ENCODE measurements at places on chromosomes 1 and 21.

DNA sequence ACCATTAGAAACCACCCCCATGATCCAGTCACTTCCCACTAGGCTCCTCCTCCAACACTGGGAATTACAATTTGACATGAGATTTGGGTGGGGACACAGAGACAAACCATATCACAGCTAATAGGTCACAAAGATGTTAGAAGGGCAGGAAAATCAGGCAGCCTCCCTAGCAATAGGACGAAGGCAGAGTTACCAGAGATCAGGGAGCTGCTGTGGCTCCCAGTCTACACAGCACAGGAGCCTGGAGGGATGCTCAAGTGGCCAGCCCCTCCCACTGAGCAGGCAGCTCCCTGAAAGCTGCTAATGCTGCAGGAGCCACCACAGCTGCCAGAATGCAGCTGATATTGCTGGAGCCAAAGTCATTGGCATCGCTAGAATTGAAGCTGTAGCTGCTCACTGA lies 51.0 kb downstream of the CR1L start:
- no peak for DNase-seq

GRCh38 chr21:33325222-33326067 lies 675 bp downstream of the IFNAR1 start:
- DNase-seq: peak; percentile 61

DNA sequence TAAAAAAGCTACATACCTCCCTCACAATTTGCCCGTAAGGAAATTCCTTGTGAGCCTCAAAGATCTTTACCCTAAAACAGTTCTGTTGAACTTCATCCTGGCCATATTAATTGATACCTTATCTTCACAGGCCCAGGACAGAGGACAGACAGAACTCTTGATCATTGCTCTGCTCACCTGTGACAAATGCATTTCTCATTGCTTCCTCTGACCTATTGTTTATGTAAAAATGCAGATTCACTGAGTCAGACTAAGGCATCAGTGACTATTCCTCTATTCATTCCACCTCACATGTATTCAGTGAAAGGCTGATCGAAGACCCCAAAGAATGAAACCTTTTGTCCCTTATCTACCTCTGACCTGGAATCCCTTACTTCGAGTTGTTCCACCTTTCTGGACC lies 61.0 kb downstream of the BACH1 start:
- DNase-seq: no peak

DNA sequence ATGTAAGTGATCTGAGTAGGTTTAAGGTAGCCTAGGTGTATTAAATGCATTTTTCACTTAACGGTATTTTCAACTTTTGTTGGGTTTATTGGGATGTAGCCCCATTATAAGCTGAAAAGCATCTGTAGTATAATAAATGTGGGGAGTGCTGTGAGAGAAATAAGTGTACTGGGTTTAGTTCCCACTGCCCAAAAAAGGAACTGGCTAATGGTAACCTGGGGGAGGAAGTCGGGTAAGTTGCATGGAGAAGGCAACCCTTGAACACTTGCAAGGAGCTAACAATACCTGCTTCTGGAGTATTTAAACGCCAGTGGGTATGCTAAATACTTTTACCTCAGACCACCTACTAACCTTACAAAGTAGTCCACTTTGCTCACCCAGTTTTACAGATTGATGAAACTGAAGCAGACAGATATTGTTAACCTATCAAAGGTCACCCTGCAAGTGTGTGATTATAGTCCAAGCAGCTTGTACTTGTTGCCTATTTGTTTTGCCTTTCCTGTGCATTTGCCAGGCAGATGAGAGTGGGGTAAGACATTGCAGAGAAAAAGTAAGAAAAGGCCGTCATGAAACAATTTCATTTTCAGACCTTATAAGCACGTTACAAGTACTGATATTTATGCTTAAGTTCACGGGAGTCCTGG lies 7.6 kb upstream of the SHISA4 start:
- DNase-seq: no peak

- DNase-seq: no peak
Observed at GRCh38 chr1:87318056-87318650, 10.5 kb upstream of the LMO4 start.

- no peak for DNase-seq
Observed at GRCh38 chr1:224329484-224329841, 509 bp downstream of the NVL start.

GRCh38 chr1:109148987-109149561 lies 35.2 kb downstream of the ELAPOR1 start:
- DNase-seq: no peak

DNA sequence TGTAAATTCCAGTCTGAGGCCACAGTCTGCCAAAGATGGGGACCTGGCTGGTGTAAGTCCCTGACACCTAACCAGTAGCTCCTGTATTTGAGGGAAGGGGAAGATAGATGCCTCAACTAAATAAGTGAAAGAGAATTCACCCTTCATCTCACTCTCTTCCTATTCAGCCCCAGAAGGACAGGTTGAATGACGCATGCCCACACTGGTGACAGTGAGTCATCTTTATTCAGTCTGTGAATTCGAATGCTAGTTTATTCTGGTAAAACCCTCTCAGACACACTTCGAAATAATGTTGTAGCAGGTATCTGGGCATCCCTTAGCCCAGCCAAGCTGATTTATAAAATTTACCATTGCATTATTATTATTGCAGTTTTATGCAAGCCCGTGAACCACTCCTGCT lies 617.0 kb upstream of the PRMT6 start:
- no peak for DNase-seq

GRCh38 chr1:239587574-239588369 lies 201.4 kb downstream of the CHRM3 start:
- no peak for DNase-seq

DNA sequence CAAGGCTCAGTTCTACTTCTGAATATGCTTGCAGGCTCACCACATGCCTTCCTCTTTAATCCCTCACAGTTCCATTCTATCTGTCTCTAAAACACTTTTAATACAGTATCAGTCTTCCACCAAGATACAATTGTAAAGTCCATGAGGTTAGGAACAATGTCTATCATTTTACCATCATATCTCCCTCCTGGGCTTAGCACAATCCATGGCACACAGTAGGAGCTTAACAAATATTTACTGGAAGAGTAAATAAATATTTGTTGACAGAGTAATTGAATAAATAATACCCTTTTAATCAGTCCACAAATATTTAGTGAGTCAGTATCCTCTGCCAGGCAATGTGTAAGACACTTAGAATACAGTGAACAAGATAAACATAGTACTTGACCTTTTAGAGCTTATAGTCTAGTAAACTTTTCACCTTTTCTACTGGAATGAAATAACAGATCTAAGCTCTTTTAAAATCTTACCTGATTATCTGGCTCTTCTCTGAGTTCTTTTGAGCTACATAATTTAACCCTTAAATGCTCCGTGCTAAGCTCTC lies 12.7 kb upstream of the GADD45A start:
- no peak for DNase-seq

GRCh38 chr1:37410815-37411214 lies 63.6 kb upstream of the ZC3H12A start:
- DNase-seq: no peak

GRCh38 chr1:2380816-2381591 lies 10.3 kb downstream of the MORN1 start:
- no peak for DNase-seq

DNA sequence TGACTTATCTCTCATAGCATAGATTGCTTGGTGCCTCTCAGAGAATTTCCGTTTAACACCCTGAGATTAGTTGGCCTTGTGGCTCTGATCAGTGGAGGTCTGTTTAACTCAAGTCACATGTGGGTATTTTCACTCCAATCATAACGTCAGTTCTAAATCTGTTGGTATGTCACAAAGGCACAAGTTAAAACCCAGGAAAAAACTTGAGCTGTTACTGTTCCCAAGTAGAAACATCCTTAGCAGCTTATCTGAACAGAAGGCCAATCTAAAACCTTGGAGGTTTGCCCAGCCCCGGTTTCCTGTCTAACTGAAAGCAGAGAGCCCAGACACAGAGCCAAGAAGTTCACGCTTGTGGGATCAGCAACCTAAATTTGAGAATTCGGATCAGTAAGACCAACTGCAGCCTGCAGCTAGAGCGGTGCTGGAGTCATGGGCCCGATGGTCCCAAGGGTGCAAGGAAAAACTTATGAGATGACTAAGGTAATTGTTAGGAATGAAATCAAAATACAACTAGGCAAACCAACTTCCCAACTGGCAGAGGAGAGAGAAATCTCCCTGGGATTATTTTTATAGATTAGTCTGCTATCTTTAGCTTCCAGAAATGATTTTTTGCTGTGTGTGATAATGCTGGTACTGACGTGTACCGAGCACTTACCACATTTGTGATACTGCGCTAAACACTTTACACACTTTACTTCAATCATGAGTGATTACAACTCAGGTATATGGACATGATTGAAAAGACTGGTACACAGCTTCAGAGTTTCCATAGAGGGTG lies 90.2 kb upstream of the C1orf21 start:
- DNase-seq: peak; percentile 56

DNA sequence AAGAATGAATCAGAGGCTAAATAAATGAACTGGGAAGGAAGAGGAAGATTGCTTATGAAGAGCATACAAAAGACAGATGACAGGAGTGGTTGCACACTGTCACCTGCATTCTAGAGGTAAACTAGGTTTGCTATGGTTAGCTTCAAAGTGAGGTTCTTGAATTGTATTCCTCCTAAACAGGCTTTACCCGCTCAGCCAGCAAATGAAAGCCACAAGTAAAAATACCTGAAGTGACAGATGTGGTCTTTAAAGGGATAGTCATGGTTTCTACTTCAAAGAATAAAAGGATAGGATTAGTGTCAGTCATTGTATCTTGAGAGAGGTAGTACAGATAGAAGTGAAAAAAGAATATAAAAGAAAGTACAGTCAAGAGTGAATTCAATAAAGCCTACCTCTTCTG lies 32.4 kb upstream of the PRDX6 start:
- no peak for DNase-seq

GRCh38 chr1:228416217-228416933 lies at the start of gene TRIM17:
TRIM17 (minus strand) TSS chr1:228416861; CDS start chr1:228415072, 1,789 bp downstream.
- peak; percentile 55 for DNase-seq

DNA sequence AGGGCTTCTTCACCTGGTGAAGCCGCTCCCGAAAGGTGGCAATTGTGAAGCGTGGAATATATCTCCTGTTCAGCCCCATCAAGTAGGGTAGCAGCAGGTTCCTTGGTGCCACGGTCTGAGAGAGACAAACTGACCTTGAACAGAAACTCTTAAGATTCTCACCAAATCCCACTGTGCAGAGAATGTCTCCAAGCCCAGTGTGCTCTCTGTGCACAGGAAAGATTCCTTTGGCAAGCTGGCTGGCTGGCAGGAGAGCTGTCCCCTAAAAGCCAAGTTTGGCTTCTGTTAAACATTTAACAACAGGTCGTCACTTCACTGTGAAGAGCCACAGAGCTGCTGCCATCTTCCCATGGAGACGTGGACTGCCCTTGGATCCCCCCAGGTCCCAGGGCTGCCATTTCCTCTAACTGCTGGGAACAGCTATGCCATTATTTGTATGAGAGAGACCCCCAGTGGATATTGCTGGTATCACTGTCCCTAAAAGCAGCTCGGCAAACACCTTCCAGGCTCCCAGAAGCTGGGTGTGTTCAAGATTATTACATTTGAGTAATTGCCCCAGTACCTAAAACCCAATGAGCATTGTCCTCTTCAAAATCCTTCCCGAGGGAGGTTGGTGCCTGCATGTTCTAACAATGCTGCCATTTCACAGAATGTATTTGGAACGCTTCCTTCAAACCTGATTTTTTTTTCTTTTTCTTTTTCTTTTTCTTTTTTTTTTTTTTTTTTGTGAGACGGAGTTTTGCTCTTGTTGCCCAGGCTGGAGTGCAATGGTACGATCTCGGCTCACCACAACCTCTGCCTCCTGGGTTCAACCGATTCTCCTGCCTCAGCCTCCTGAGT lies 71.8 kb downstream of the CD58 start:
- DNase-seq: peak; percentile 38

GRCh38 chr1:181714428-181714827 lies 231.1 kb downstream of the CACNA1E start:
- DNase-seq: no peak

- DNase-seq: no peak
Observed at GRCh38 chr1:224149709-224150108, 33.3 kb upstream of the DEGS1 start.

DNA sequence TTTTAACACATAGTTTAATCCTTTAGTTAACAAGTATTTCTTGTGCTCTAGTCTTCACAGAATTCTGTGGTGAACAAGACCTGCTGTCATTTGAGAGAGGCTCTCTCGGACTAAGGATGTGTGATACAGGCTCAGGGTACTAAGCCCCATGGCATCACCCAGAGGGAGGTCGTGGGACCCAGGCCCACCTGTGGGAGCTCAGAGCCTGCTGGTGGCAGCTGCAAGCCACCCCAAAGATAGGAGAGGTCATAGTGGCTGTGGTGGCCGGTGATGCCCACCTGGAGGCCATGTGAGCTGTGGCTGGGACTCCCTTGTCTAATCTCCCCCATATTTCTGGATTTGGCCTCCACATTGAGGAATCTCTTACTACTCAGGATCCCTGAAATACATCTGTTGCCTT lies 22.0 kb downstream of the NENF start:
- no peak for DNase-seq

- DNase-seq: no peak
Observed at GRCh38 chr1:247360991-247361731, 29.5 kb upstream of the ZNF496 start.

DNA sequence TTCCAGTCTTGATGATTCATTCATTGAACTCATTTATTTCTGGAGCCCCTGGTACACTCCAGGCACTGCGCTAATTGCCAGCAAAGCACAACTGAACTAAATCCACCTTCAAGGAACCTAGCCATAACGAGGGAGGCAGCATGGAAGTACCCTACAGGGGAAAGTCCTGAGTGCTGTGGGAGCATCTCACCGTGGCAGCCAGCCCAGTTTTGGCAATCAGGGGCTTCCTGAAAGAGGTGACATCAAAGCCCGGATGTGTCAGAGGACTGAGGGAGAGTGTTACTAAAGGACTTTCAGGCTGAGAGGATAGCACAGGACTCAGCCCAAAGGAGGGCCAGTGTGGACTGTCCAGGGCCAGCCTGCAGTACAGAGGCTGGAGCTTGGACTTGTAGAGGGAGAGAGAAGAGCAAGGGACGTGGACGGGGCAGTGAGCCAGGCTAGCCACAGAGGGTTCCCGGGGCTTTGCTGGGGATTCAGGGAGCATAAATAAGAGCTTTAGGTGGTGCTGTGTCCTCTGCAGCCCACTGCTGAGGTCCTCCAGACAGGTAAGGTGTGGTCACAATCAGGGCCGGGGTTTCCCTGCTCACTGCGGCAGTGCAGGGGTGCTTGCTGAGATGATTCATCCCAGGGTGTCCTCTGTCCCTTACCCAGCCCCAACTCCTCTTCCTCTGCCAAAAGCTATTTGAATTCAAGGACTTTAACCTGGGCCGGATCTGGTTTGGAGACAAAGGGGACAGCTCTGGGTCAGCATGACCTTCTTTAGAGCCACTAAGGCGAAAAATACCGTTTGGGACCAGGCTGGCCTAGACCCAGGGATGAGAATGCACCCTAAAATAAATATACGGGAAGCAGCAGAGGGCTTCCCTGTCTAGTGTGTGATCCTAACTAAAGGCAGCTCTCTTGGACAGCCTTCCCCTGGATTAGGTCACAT lies 128.3 kb downstream of the EDEM3 start:
- no peak for DNase-seq

All from anterior cingulate cortex (tissue), 58 donors.